ENCODE measurements at places on chromosomes 12 and 14. TPM values are rescaled to one million over a fixed set of nuclear protein-coding genes. Genes with fewer than 3 reads are reported as not detected.
A peak's percentile ranks its signal among the peaks of the same experiment; 100 is the strongest.

GRCh38 chr14:104431351-104431928, 148.1 kb upstream of the C14orf180 start:
- DNase-seq = peak; percentile 63

DNA sequence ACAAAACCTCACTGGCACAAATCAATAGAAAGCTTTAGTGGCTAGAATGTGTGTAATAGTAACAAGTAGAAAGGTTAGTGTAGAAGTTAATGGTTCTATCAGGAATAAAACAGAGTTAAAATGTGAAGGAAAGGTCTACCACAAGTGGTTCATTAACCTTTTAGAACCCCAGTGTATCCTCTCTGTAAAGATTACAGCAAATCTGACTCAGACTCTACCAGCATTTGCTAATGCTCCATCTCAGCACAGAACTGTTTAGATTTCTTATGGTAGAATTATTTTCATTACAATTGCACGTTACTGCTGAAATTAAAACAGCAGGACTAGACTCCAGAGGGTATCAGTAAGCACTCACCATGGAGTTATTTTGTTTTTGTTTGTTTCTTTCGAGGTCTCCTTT, 609.0 kb upstream of the LMO3 start:
- DNase-seq = no peak

GRCh38 chr14:20477211-20477876, 8.1 kb downstream of the PNP start:
- no peak for DNase-seq

- no peak for DNase-seq
These were observed 2.7 kb upstream of the FAM222A start for GRCh38 chr12:109710747-109711595.

Gene AICDA
- not detected for total RNA-seq

DNA sequence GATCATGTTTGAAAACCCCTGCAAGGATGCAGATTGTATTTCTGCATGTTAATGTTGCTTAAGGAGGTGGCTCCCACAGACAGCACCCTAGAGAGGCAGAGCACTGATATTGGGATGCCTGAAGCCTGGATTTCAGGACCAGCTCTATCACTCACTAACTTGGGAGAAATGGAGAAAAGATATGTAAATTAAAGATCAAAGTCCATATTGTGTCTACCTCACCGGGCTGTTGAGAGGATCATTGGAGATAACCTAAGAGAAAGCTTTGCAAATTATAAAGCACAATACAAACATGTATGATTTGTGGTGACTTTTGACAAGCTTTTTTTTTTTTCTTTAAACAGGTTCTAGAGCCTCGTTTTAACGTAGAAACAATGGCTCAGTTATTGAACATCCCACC, 7.6 kb upstream of the REP15 start:
- DNase-seq = no peak

GRCh38 chr12:96427269-96427729, 27.1 kb upstream of the CDK17 start:
- DNase-seq = peak; percentile 82

- DNase-seq = no peak
These were observed 14.9 kb downstream of the ITGA7 start for GRCh38 chr12:55692631-55693322.

Gene LALBA
- total RNA-seq = not detected

- no peak for DNase-seq
These were observed 440.3 kb downstream of the MED13L start for GRCh38 chr12:115837220-115837619.

DNA sequence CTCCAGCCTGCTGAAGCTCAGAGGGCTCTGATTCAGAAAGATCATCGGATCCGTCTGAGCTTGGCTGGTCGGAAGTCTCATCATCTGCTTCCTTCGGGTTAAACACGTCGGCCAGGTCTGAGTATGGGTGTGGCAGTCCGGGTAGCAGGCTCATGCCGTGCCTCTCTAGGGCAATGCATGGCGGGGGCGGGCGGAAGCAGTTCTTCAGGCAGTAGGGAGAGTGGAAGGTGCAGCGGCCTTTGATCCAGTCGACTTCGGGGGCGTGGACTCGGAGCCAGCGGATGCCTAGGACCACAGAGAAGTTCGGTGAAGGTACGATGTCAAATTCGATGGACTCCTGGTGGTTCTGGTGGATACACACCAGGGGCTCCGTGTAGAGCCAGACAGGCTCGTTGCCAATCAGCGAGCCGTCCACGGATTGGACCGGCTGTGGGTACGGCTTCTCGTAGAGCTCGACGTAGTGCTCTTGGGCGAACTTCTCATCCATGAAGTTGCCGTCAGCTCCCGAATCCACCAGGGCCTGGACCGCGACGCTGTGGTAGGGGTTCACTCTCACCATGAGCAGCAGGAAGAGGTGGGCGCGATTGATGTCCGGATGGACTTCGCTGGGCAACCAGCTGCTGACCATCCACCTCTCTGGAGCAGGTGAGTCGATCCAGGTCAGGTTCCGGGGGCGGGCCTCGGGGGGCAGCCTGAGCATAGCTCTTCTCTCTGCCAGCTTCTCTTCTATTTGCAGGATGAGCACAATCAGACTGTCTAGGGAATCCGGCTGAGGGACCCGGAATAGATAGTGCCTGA, 20.3 kb downstream of the RTL1 start:
- no peak for DNase-seq

GRCh38 chr14:31196839-31197492, 10.6 kb downstream of the HECTD1 start:
- DNase-seq = no peak

Gene MYO1H
- total RNA-seq = not detected

DNA sequence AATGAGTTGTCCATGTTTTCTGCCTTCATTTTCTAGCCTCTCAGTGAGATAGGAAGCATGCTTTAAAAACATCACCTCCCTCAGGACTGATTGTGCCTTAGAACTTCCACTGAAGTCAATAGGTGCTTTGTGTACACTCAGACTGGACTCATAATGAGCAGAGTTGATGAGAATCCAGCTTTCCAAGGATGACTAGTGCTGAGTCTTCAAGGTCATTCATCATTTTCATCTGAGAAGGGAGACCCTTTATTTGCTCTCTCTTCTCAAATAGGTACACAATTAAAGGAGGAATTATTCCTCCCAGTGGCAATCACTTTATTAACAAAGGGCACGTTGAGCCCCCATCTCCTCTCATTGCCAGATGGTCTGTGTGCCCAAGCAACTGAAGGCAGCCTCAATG, 210.9 kb upstream of the PRKD1 start:
- no peak for DNase-seq

GRCh38 chr12:113221181-113221996, at the start of gene TPCN1:
Gene TPCN1, plus strand, starts transcription at chr12:113221464. Its CDS starts 5,389 bp downstream, at chr12:113226853.
- peak; percentile 100 for DNase-seq

DNA sequence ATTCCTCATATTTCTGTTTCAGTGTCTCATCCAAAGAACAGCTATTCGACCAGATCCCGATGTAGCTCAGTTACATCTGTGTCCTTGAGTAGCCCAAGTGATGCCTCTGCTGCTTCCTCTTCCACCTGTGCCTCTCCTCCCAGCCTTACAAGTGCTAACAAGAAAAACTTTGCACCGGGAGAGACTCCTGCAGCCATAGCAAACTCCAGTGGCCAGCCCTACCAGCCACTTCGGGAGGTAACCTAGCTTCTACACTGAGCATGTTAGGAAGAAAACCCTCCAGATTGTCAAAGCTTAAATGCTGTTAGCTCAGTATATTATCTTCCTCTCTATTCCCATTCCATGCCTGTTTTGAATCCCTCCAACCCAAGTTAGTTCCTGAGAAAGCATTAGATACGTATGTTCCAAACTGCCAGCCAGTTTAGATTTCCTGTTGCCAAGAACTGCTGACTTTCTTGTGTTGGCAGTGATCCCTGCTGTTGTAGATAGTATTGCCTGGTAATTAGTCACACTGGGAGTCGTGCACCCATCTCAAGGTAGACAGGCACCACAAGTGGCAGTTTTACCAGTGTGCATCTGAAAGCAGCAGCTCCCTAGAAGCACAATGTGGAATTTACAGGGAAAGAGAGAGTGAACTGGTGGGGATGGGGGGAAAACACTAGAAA, 14.0 kb upstream of the KCNH3 start:
- DNase-seq = no peak

Gene AEBP2
- 52.8 TPM for total RNA-seq

Gene KLRK1
- total RNA-seq = 0.51 TPM

Gene C12orf56
- total RNA-seq = 1.9 TPM

- DNase-seq = no peak
These were observed 46.1 kb downstream of the STX2 start for GRCh38 chr12:130792821-130793553.

- no peak for DNase-seq
These were observed at the start of gene ARHGEF40 for GRCh38 chr14:21070083-21070609. Gene ARHGEF40, plus strand, starts transcription at chr14:21070304. Its CDS starts 93 bp downstream, at chr14:21070397.

- no peak for DNase-seq
These were observed 36.9 kb downstream of the LGR5 start for GRCh38 chr12:71476513-71476912.

DNA sequence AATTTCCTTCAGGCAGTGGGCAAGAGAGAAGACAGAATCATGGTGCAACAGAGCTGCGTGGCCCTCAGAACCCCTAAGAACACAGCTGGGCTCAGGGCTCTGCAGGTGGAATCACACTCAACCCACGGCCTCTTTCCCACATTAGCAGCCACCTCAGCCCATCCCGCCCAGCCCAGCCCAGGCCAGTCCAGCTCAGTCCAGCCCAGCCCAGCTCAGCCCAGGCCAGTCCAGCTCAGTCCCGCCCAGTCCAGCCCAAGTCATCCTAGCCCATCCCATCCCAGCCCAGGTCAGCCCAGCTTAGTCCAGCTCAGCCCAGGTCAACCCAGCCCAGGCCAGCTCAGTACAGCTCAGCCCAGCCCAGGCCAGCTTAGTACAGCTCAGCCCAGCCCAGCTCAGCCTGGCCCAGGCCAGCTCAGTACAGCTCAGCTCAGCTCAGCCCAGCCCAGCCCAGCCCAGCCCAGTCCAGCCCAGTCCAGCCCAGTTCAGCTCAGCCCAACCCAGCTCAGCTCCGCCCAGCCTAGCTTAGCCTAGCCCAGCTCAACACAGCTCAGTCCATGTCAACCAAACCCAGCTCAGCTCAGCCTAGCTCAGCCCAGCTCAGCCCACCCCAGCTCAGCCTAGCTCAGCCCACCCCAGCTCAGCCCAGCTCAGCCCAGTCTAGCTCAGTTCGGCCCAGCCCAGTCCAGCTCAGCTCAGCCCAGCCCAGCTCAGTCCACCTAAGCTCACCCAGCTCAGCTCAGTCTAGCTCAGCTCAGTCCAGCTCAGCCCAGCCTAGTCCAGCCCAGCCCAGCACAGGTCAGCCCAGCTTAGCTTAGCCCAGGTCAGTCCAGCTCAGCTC, 183.1 kb downstream of the TMEM121 start:
- DNase-seq = no peak

- no peak for DNase-seq
These were observed 30.6 kb downstream of the BORCS5 start for GRCh38 chr12:12387501-12387900.

- DNase-seq = no peak
These were observed 452.4 kb downstream of the KCNH5 start for GRCh38 chr14:62592877-62593276.

Gene DAO
- not detected for total RNA-seq

- no peak for DNase-seq
These were observed 19.1 kb upstream of the FICD start for GRCh38 chr12:108495823-108496579.

DNA sequence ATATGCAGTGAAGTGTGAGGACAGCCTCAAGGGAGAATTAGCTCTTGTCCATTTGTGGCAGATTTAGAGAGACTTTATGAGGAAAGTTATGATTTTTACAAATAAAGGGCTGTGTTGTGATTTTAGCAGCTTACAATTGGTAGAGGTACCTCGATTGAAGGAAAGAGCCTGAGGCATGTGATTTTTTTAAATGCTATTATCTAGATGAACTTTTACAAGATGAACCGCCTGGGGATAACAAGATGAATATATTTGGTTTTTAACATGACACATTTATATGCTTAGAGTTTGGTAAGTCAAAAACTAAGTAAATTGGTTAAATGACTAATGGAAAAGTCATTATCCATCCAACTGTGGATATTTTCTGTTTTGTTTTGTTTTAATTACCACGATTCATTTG, 52.6 kb downstream of the AEBP2 start:
- DNase-seq = no peak

- DNase-seq = peak; percentile 62
These were observed 20.1 kb downstream of the TPCN1 start for GRCh38 chr12:113241191-113242025.

DNA sequence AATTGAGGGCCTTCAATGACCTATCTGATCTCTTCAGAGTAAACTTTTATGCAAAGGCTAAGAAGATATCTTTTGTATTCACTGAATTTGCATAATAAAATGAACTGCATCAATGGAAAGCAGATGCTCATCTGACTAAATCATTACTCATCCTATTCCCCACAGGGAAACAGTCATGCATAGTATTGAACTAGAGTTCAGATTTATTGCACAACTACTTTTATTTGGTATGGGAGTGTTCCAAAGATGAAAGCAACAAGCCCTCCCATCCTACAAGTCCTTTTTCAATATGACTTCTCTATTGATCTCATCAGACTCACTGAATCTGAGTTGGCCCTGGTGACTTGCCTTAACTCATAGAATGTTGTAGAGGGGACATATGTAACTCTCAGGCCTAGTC, 159.8 kb downstream of the KITLG start:
- DNase-seq = no peak

GRCh38 chr12:82627799-82628198, 58.9 kb upstream of the TMTC2 start:
- no peak for DNase-seq

GRCh38 chr12:3311027-3311402, 180.0 kb upstream of the PRMT8 start:
- DNase-seq = no peak

GRCh38 chr12:2273288-2273687, 220.5 kb downstream of the CACNA1C start:
- no peak for DNase-seq

Gene LHX5
- total RNA-seq = not detected

Data from suprapubic skin (tissue), 4 donors.